Esophagus squamous epithelium (tissue), 5 donors: ENCODE measurements at places on chromosomes 16 and 17. TPM values are rescaled to one million over a fixed set of nuclear protein-coding genes. Genes with fewer than 3 reads are reported as not detected.

DNA sequence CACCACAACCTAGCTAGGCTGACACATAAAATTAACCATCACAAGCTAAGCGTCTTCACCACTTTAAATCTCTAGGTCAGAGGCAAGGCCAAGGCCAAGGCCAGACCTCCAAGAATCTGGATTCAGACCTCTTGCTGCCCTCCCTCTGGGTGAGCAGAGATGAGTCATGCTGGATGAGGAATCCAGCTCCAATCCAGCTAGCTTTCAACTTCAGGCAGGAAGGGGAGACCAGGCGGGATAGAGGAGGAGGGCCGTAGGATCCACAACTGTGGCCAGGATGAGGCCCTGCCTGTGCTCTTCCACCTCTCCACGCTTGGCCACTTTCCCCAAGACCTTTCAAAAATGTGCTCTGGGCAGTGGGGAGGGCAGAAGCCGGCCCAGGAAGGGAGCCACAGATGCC lies 14.7 kb downstream of the LRRC75A start:
- no peaks in the 10 kb centered on the region for H3K27me3 ChIP-seq
- no peak overlapping the region for H3K4me3 ChIP-seq
- peaks cover 10% of the 10 kb centered on the region for H3K4me1 ChIP-seq
- no peaks in the 10 kb centered on the region for H3K36me3 ChIP-seq
- no peak for DNase-seq
- H3K27ac ChIP-seq = no peak overlapping the region

DNA sequence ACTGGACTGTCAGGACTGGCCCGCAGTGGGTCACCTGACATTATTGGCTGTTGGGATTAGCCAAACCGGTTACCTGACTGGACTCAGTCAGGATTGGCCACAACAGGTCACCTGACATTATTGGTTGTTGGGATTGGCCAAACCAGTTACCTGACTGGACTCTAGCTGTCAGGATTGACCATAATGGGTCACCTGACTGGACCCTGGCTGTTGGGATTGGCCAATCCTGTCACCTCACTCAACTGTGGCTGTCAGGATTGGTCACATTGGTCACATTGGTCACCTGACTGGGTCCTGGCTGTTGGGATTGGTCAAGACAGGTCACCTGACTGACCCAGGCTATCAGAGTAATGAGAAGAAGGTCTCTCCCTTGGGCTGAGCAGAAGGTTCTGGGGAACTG lies 207.7 kb upstream of the SDK2 start:
- H3K36me3 ChIP-seq = no peaks in the 10 kb centered on the region
- peaks cover 14% of the 10 kb centered on the region for H3K4me1 ChIP-seq

Gene KRT12
- total RNA-seq = not detected

DNA sequence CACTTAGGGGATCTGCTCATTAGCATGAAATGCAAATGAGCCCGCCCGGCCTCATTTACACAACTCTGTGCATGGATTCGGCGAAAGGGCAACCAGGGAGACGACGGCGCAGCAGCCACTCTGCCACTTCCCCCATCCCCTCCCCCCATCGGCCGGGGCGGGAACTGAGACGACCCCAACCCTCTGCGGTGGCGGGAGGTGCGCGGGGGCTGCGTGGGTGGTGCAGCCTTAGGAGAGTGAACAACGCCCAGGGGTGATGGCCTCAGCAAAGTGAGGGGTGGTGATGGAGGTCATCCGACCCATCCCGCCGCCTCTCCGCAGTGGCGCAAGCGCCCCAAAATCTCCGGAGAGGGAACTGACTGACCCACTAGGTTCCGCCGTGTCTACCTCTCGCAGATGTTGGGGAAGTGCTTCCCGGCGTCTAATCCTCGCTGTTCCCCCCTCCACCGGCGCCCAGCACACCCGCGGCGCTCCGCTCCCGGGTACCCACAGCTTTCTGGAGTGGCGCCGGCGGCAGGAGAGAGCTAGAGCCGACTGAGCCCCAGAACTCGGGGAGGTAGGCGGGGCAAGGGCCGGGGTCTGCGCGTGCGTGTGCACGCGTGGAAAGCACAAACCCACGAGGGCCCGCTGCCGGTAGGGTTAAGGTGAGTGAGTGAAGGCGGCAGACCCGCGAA lies 1.4 kb upstream of the CACNA1G start:
- H3K36me3 ChIP-seq = peaks cover 16% of the 10 kb centered on the region
- DNase-seq = no peak
- peaks cover 34% of the 10 kb centered on the region for H3K4me1 ChIP-seq
- H3K27me3 ChIP-seq = peaks cover 33% of the 10 kb centered on the region
- peak overlapping the region; percentile 48 for H3K27ac ChIP-seq

Gene INCA1
- total RNA-seq = not detected

Gene FBXO39
- total RNA-seq = 0.48 TPM
